GM06990 (cell line): ENCODE measurements at places on chromosomes 1 and 21.
A peak's percentile ranks its signal among the peaks of the same experiment; 100 is the strongest.

GRCh38 chr1:87089070-87089736 lies 174.8 kb downstream of the HS2ST1 start:
- DNase-seq, result no peak

DNA sequence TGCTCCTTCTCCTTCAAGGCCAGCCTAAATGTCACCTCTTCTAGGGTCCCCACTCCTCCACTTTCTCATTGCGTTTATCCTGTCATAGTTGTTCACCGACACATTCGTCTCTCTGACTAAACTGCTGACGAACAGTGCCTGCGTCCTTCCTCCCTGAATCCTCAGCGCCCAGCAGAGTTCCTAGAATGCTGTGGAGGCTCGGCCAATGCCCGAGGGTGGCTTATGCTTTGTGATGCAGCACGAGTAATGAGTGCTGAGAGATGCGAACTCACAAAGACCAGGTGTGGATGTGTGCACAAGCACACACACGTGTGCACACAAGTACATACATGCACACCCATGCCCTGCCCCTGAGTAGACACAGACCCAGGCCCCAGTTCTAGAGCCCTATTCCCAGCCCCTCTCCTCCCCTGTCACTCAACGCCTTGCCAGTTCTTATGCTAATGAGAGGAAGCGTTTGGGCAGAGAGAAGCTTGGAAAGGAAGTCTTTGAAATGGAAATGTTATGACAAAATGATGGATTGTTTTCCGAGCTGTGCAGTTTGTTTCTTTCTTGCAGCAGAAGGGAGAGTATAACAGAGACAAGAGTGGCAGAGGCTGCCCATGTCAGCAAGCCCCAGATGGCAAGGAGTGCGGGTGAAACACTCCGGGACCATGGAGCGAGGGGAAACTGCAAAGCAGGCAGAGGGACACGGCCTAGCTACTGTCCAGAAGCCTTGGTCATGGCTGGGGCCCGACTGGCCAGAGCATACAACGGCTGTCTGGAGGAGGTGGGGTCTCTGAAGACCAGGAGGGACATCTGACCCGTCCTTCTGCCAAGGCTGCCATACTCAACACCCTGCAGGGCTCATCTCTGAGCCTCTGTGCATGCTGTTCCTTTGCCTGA lies 24.2 kb downstream of the KCNA10 start:
- no peak for DNase-seq

- DNase-seq, result no peak
Observed at GRCh38 chr1:183323849-183324683, 94.1 kb downstream of the NMNAT2 start.

GRCh38 chr1:157497284-157497683 lies 55.0 kb downstream of the FCRL5 start:
- no peak for DNase-seq

DNA sequence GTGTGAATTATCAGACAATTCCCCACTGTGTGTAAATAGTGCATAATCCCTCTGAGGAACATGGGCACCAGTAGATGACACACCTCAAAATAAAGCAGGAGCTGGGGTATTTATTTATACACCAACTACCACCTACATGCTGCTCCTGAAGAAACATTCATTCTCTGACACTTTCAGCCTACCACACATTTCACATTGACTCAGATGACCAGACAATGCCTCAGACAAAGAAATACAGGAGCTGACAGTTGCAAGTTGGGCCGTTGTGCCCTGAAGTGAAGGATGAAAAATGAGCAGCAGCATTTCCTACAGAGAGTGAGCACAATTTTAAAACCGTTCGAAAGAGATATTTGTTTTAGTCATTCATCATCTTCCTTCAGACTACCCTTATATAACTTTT lies 63.2 kb downstream of the RGS2 start:
- DNase-seq, result no peak

DNA sequence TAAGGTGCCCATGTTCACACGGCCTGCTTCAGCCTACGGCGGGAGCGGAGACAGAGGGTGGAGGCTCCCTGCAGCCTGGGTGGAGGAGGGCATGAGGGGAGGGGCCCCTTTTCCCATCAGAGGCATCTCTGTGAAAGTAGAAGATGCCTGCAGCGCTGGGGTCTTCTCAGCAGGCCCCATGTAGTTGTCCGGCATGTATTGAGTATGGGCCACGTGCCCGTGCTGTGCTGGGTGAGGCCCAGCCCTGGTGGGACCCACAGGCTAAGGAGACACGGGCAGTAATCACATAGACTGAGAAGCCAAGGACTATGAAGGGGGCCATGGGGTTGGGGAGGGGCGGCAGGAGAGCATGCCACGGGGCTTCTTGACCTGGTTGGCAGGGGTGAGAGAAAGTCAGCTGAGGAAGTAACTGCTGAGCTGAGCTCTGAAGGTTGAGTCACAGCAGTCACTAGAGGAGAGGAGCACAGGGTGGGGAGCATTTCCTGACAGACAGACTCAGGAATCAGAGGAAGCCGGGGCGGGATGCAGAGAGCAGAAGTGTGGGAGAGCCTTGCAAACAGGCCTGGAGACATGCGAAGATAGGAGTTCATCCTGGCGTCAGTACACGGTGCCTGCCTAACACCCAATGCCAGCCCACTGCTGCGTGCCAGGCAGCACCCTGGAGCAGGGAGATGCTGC lies 21.6 kb downstream of the PSEN2 start:
- DNase-seq, result no peak

DNA sequence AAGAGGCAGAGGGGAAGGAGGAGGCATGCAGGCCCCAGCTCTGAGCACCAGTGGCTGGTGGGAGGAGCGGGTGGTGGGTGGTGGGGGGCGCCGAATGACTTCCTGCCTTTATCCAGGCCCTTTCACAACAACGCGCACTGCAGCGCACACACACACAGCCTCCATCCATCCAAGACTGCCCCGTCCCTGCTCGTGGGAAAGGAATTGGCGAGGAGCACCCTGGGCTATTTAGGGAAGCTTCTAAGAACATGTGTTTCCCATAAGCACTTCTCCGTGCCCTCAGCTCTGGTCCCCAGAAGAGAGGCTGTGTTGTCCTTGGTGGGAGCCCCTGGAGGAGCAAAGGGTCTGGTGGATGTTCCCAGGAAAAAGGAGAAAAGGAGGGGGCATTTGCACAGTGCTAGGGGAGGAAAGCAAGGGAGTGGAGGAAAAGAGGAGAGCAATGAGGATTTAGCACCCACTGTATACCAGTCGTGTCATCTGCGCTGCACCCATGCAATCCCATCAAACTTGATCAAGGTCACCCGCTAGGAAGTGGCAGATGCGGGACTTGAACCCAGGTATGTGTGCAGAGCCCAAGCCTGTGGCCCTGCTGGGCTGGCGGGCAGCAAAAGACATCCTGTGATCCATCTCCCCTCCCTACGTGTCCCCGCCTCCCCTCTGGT lies 28.1 kb downstream of the EPHA2 start:
- DNase-seq, result no peak

- no peak for DNase-seq
Observed at GRCh38 chr1:115251856-115252255, 86.2 kb downstream of the NGF start.

- peak; percentile 37 for DNase-seq
Observed at GRCh38 chr1:160161965-160162705, 10.7 kb downstream of the ATP1A4 start.

DNA sequence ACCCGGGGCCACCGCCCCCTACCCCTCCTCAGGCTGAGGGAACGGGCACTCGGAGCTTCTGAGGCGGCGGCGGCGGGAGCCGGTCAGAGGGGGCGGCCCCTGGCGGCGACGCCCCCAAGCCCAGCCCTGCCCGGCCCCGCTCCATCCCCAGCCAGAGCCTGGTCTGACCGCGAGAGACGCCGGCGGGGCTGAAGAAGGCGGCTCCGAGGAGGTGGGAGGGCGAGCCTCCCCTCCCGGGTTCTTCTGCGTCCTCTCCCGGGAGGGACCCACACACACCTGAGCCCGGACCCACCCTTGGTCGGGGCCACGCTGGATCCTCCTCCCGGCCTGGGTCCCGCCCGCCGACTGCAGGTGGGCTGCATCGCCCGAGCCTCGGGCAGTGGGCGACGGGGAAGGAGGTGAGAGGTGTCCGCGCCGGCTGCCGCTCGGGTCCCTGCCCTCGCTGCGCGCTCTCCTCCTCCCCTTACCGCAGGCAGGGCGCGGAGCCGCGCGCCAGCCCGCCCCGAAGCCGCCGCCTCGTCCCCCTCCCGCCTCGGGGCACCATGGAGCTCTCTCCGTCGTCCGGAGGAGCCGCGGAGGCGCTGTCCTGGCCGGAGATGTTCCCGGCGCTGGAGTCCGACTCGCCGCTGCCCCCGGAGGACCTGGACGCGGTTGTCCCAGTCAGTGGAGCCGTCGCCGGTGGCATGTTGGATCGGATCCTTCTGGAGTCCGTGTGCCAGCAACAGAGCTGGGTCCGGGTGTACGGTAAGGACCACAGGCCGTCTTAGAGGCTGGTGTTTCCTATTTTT lies at the start of gene RASAL2:
Gene RASAL2 (plus strand): TSS at position 154 of the 788 bp plus-strand sequence. CDS start 389 bp downstream, at position 543.
- peak; percentile 44 for DNase-seq

- peak; percentile 63 for DNase-seq
Observed at GRCh38 chr1:32500387-32501209, 35.7 kb downstream of the ZBTB8B start.

DNA sequence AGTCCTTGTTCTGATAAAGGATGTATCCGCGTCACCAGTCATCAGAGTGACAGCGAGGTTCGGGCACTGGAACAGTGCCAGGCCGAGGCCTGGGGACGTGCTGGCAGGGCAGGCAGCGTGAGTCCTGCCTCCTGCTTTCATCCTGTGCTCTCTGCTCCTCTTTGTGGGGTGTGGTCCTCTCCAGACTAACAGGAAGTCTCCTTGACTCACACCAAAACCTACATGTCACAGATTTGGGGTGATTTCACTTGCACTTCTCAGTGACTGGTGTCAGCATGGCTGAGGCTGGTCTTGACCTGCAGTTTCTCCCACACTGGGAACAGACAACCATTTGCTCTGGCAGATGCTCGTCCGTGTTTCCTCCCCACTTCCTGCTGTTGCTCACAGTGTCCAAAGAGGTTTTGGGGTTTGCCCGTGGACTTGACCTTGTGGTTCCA lies 8.8 kb upstream of the NLRP3 start:
- DNase-seq, result peak; percentile 78

GRCh38 chr1:194730304-194730703 lies 1543.9 kb upstream of the B3GALT2 start:
- DNase-seq, result no peak

GRCh38 chr1:2098839-2099785 lies 48.9 kb downstream of the PRKCZ start:
- no peak for DNase-seq

GRCh38 chr1:24930260-24931145 lies at the start of gene RUNX3:
Gene RUNX3, minus strand, starts transcription at chr1:24930276. Its CDS starts 408 bp downstream, at chr1:24929868.
- DNase-seq, result peak; percentile 97

DNA sequence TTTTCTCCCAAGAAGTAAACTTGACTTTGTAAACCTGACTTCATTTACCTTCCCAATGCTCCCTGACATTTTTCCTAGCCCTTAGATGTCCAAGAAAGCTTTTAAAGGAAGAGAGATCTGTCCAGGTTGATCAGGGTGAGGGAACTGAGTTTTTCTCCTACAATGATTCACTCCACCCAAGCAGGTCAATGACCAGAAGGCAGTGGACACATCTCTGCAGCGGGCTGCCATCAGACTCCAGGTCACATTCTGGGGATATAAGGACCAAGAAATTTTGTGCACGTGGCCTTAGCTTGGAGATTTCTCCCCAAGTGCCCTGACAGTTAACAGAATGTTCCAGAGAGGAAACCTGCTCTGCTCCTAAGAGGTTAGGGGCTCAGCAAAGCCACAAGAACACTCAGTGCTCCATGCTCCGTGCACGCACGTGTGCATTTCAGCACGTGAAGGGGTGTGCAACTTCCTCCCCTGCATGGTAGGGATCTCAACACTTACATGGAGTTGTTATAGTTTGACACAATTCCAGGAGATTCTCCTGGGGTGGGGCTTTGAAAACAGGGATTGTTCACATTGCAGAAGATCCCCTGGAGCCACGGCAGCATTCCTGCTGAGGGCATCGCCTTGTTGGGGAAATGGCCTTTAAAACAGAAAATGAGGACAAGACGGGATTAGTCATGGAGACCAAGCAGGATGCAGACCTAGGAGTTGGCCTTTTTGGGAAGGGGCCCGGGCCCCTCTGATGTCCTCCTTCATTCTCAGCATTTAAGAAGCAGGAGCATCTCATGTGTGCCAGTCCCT lies 9.8 kb downstream of the ABCA4 start:
- DNase-seq, result no peak

- DNase-seq, result no peak
Observed at GRCh38 chr1:109256971-109257681, 7.8 kb downstream of the CELSR2 start.

DNA sequence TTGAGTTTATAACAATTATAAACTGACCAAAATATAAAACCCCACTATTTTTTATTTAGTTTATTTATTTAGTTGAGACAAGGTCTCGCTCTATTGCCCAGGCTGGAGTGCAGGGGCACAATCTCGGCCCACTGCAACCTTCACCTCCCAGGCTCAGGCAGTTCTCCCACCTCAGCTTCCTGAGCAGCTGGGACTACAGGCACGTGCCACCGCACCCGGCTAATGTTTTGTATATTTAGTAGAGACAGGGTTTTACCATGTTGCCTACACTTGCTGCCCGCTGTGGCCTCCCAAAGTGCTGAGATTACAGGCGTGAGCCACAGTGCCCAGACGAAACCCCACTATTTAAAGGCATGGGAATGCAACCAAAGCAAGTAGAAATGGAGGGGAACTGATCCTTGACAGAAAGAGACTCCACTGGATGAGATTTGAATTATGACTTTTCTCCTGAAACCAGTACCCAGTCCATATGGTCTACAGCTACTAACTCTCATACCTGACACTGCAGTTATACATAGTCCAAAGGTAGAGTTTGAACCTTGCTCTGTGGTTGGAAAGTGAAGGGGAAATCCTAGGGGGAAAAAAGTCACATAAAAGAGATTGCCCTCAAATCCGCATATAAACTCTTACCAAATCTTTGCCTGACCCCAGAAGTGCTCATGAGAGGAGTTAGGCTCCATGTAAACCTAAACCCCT lies 11.3 kb downstream of the LRRC8C start:
- DNase-seq, result no peak

- no peak for DNase-seq
Observed at GRCh38 chr1:101154547-101154946, 82.3 kb upstream of the S1PR1 start.

DNA sequence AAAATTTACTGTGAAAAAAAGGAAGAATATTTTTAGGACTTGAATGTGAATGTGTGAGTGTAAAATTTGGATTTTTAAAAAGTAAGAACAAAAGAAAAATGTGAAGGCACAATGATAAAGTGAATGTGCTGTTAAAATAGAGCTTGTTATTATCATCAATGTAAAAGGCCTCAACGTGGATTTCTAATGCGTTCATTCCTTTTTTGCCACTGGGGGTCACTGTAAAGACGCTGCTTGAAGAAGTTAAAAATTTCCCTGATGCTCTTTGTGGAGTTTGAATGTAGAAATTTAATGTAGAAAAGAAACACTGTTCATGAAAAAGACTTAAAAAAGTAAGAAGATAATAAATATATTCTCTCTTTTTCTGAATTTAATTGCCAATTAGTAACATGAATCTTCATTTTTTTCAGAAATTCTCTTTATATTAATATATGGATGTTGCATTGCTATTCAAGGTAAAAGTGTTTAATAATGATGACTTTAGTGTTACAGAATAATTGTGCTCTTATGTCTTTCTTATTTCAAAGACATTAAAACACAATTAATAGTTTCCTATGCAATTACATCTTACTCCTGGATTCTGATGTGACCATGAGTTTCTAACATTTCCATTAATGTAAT lies 161.5 kb downstream of the DNM3 start:
- DNase-seq, result no peak
